OCI-LY7 (cell line): ENCODE measurements at places on chromosomes 5 and 9.
A peak's percentile ranks its signal among the peaks of the same experiment; 100 is the strongest.

DNA sequence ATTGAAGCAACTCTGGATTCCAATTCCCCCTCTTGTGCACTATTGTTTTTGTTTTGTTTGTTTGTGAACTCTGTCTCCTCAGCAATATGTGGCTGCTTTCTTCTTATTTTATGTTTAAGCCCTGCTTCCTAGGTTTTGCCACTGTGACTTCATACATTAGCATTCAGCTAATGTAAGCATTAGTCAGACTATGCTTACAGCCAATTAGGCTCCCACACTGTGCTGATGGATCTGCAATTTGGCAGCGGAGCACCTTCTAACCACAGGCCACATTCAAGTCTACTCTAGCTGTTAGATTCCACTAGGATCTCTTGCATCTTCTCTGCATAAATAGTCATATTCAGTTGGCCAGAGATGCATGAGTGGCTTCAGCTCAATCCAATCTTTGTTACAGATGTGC, 9.6 kb upstream of the BICD2 start:
- DNase-seq: no peak

GRCh38 chr5:39015743-39016586, 58.2 kb downstream of the RICTOR start:
- DNase-seq: no peak

GRCh38 chr5:2779459-2779858, 28.0 kb upstream of the IRX2 start:
- DNase-seq: no peak

GRCh38 chr9:71726723-71727122, 41.6 kb downstream of the CEMIP2 start:
- DNase-seq: no peak

GRCh38 chr5:55385227-55385626, 77.4 kb downstream of the MTREX start:
- DNase-seq: no peak

- DNase-seq: no peak
These were observed 7.3 kb upstream of the ARL15 start for GRCh38 chr5:54317511-54318260.

DNA sequence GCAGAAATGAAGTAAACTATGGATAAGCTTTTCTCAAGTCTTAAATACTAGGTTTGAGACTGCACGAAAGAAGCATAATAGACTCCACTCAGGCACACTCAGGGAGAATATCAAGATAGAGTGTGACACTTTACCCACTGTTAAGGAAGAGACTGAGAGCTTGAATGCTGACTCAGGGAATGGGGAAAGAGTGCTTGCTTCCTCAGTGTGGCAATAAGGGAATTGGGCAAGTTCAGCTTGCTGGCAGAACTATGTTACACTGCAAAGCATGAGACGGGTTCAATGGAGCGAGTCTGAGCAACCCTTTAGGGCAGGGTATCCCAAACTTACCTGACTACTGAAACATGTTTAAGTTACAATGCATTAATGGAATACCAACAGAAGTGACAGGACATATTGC, 237.7 kb upstream of the MEF2C start:
- no peak for DNase-seq

DNA sequence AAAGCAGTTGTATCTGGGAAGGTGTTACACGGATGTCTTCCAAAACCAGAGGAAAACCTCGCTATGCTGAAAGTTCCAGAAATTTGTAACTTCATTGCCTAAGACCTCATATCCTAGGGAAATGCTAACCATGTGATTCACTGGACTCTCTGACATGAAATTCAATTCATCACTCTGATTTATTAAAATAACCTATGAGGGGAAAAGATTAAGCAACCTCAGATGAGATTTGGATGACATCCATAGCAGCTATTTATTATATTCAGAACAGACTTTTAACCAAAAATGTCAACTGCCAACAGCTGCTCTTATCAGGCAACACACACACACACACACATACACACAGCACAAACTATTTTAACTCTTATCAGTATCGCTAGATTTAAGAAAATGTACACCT, 1006.4 kb upstream of the CTNND2 start:
- DNase-seq: no peak

- DNase-seq: no peak
These were observed 293.2 kb downstream of the HCN1 start for GRCh38 chr5:45402804-45403455.

DNA sequence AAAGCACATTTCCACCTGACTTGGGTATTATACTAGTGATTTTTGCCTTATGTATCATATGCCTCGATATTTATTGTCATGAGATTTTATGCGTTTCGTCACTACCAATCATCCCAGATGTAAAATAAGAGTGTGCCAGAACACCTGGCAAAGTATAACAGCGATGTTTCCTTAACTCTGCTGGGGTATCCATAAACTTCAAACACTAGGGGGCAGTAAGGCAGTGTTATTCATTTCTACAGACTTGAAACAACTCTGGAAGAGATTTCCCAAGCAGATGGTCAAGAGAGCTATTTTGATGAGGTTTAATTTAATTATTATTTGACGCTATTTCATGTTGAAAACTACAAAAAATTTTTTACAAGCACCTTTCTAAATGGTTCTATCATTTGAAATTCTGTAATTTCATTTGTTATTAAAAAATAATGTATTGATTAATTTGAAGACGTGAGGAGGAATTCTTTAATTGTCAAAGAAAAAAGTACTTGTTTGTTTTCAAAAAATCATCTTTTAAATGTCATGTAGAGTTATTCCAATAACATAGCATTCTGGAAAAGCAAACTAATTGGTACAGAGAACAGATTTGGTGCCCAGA, 388.5 kb upstream of the CTNND2 start:
- DNase-seq: peak; percentile 9

- DNase-seq: no peak
These were observed 284.9 kb upstream of the FBXL7 start for GRCh38 chr5:15215056-15215455.

- DNase-seq: no peak
These were observed 379.1 kb downstream of the DMRT2 start for GRCh38 chr9:1429297-1429696.
